ENCODE measurements at places on chromosomes 6 and 20.

GRCh38 chr20:37925265-37926165 lies 22.6 kb downstream of the VSTM2L start:
- no peak for DNase-seq

DNA sequence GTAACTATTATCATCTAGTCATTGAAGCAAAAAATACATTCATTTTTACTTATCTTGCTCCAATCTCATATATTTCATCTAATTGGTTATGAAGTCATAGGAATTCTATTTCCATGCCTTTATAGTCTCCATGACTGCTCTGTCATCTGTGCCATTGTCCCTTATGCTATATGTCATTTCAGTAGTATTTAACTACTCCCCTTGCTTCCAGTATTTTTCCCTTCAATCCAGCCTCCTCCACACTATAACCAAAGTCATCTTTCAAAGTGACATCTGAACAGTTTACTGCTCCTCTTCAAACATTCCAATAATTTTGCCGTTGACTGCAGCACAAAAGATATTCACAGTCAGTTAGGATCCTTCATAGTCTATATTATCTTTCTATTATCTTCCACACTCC lies 216.6 kb upstream of the HS3ST5 start:
- no peak for DNase-seq

DNA sequence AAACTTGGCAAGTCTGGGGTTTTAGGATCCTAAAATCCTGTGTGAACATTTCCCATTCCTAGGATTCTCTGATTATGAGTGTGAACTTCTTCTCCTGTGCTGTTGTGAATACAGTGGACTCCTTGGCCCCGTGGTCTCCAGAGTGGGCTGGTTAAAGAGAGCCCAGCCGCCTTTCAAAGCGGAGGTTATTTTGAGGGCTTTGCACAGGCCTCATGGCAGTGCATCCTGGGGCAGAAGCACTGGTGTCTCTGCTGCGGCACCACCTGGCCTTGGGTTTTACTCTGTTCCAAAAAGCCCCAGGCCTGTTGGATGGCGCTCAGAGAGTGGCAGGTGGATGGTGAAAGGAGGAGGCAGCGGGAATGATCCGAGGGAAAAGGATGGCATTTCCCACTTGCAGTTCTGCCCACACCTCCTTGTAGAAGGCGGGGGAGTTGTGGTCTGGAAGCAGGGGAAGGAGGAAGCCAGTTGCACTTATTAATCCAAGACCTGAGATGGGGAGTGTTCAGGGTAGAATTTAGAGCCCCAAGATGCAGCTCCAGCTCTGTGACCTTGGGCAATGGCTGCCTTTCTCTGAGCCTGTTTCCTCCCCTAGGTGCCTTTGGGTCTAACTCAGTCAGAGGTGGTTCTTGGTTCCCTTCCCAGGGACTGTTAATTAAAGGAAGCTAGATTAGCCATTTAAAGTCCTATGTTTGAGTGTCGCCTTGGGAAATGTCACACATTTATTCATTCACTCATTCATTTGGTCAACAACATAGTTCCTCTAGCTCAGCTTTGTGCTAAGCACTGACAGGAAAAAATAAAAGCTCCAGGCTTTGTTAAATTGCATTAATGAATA lies 22.4 kb downstream of the MMP24 start:
- DNase-seq: no peak

DNA sequence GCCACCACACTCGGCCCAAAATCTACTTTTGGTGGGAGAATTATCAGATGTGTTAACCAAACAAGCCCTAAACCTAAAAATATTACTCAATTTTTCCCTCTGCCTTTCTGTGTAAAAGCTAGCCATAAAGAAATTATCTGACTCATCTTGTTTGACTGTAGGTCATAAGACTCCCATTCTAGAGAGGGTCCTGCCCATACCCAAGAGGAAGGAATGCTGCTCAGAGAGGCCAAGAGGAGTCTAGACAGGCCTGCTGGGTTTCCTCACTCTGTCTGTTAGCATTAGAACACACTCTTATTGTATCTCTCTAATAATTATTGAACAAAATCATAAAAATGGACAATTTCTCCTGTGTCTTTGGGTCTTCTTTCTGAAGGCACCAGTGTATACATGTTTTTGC lies 26.1 kb downstream of the C6orf141 start:
- DNase-seq: no peak

GRCh38 chr6:90493332-90493731 lies 93.5 kb downstream of the MAP3K7 start:
- no peak for DNase-seq
